Ovary (tissue), 10 donors: ENCODE measurements at places on chromosomes 16 and 17.

DNA sequence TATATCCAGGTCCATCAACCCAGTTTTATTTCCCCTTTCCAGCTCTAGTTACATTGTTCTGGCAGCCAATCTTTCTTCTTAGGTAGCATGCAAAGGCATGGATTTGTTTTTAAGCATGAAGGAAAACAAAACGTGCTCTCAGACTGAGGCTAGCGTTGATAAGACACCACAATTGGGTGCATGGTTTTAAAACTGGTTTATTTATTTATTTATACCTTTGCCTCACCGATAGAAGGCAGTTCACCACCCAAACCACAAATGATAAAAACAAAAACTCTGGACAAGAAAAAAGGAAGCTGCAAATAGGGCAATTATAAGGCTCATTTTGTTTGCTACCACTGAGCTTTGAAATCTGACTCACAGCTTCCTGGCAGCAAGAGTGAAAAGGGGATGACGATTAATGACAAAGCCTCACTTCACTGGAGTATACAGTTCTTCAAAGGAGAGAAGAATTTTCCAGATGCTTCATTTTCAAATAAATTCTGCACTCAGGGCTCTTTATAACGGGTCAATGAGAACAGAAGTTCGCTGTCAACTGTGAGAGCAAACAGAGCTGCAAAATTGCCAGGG is 278.4 kb upstream of the IRX5 start:
- no peak for DNase-seq

DNA sequence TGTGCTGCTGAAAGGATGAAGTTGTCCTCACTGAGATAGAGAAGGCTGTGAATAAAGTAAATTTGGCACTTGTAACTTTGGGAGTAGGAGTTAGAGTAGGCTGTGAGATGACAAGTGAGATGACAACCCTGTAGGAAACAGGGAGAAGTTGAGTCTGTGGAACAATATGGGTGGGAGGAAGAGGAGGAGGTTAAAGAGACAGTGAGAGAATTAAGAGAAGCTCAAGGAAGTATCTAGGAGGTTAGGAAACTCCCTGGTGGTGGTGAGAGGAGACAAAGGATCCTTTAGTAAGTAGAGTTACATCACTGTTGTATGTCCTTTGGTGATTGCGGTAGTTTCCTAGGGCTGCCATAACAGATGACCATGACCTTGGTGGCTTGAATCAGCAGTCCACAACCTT is 10.7 kb upstream of the HSD17B2 start:
- DNase-seq, result no peak

- DNase-seq, result peak; percentile 91
Measured at GRCh38 chr17:76529224-76530094, 8.1 kb downstream of the CYGB start.

DNA sequence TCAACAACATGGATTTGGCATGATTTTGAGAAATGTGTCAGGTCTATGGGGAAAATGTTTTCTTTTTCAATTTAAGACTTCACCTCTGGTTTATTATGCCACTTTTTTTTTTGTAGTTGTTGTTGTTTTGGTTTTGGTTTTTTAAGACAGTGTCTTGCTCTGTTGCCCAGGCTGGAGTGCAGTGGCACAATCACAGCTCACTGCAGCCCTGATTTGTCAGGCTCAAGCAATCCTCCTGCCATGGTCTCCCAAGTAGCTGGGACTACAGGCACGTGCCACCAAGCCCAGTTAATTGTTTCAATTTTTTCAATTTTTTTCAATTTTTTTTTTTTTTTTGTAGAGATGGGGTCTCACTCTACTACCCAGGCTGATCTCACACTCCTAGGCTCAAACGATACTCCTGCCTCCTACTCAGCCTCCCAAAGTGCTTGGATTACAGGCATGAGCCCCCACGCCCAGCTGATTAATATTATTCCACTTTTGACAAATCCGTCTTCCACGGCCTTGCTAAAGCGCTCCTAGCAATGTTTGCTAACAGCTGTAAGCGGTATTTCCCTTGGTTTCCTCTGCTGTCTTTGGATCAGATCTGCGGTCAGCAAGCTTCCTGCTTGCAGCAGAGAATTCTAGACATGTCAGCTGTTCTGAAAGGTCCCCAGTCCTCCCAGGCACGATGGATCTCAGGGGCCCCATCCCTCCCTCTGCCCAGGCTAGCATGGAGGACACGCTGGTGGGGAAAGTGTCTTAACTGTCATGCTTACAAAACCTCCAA is 7.0 kb upstream of the MILR1 start:
- no peak for DNase-seq

GRCh38 chr16:89172171-89172527 is 601 bp downstream of the CDH15 start:
- DNase-seq, result no peak

- peak; percentile 92 for DNase-seq
Measured at GRCh38 chr16:81265658-81266451, 27.4 kb downstream of the BCO1 start.

DNA sequence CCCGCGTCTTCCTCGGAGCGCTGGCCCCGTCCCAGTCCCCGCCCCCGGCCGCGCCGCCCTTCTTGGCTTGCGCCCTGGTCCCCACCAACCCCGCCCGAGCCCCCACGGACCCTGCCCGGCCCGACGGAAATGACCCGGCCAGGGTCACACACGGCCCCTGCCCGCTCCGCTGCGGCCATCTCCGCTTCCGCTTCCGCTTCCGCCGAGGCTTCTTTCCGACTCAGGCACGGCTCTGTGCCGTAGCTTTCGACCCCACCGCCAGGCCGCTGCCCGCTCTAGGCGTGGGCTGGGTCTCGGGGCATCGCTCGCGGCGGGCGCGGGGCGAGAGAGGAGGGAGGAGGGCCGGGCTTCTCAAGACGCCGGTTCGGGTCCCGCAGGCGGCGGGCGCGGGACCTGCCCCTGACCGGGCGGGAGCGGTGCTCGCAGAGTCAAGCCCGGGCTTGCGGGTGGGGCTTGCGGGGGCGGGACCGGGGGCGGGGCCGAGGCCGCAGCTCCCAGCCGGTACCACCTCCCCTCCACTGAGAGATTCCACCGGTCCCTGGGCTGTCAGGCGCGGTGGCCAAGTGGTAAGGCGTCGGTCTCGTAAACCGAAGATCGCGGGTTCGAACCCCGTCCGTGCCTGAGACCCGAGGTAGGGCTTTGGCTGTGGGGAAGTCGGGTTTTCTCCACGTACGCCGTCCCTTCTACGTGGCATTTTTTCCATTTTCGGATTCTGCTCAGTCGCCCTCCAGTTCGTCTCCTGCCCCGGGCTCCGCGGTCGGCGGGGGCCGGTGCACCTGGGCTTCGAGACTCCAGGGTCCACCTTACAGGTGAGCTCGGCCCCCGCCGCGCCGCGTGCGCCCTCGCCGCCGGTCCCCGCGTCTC is 158.3 kb downstream of the RAB11FIP4 start:
- peak; percentile 93 for DNase-seq

DNA sequence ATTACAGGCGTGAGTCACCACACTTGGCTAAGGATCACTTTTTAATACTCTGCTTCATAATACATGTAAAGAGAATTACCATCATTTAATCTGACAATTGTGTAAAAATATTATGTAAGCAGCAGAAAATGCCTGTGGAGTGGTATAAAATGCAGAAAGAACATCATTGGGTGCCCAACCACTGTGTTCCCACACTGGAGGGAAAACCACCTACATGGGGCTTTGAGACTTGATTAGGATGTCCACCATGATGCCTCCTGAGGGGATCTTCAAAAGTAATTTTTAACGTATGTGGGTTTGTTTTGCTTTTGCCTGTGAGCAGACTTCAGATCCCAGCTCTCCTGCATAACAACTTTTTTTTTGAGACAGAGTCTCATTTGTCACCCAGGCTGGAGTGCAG is 18.8 kb downstream of the CFAP97D1 start:
- no peak for DNase-seq

GRCh38 chr17:59851439-59852375 is 41.0 kb downstream of the TUBD1 start:
- DNase-seq, result peak; percentile 78

DNA sequence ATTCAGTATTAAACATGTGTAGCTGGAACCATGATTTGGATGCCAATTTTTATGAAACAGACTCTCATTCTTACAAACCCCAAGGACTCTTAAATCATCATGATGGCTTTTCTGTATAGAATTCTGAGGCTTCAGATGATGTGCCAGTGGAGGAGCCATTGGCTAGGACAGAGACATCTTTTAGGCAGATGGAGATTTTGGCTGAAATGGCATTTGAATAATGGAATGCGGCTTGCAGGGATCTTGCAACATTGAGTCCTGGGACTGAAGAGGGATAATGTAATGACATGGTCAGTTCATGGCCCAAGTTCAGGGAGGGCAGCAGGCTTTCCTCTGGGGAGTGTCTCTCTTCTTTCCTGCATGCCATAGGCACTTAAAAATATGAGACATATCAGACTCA is 172.4 kb downstream of the ABCA8 start:
- no peak for DNase-seq

- DNase-seq, result no peak
Measured at GRCh38 chr16:68078701-68079375, 6.3 kb upstream of the NFATC3 start.

DNA sequence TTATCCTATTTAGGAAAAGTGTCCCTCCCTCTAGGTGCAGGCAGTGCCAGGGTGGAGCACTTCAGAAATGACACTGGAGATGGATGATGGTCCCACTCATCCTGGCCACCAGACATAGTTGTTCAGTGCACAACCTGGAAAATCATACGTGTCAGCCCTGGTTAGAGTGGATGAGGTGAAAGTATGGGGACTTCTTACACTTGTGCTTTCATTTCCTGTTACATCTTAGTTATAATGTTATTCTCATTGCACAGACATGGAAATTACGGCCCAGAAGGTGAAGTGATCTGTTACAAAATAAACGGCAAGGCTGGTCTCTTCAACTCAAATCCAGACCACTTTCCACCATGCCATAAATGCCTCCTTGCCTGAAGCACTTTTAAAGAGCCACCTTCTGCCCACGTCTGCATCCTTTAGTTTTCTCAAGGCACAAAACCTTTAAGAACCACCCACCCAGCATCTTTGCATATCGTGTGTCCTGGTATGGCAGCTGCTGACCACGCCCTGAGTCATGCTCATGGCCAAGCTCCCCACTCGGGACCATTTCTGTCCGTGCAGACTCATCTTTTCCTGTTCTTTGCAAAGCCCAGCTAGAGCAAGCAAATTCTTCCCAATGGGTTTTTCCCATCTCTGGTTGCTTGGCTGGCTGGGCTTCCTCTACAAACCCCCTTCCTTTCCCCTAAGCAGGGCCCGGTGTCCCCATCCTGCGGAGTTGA is 22.4 kb downstream of the TBC1D3B start:
- no peak for DNase-seq

- DNase-seq, result no peak
Measured at GRCh38 chr16:29744541-29745101, 1.2 kb downstream of the C16orf54 start.

GRCh38 chr17:75610103-75610984 is 22.7 kb downstream of the MYO15B start:
- no peak for DNase-seq

DNA sequence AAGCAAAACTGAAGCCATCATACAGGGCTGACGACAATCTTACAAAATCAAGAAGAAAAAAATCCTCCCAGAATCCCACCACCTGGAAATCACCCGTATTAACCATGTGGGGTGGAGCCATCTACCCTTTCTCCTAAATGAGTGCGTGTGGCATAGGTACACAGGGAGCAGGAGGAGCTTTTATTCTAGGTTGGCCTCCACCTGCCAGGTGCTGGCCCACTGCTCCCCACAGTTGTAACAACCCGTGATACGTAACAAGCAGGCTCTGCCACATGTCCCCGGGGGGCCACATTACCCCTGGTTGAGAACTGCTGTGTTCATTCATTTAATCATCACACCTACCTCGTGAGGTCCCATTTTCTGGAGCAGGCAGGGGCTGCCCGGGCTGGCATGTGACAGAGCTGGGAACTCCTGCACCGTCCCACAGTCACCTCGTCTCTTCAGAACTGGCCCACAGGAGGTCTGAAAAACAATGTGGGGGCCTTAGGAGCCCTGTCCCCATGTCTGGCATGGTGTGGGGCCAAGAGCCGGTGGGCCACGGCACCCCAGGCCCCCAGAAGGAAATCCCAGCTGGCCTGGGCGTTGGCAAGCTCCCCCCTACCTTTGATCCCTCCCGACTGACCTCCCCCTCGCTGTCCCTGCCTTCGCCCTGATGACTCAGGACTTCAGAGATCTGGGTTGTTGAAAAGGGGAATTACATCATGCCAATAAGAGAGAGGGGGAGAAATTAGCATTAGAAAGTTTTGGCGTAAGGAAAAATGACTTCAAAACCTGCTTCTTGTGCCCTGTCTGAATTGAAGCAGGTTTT is 12.9 kb downstream of the CMIP start:
- DNase-seq, result peak; percentile 39

GRCh38 chr16:1532771-1533170 is 695 bp upstream of the TMEM204 start:
- DNase-seq, result no peak

DNA sequence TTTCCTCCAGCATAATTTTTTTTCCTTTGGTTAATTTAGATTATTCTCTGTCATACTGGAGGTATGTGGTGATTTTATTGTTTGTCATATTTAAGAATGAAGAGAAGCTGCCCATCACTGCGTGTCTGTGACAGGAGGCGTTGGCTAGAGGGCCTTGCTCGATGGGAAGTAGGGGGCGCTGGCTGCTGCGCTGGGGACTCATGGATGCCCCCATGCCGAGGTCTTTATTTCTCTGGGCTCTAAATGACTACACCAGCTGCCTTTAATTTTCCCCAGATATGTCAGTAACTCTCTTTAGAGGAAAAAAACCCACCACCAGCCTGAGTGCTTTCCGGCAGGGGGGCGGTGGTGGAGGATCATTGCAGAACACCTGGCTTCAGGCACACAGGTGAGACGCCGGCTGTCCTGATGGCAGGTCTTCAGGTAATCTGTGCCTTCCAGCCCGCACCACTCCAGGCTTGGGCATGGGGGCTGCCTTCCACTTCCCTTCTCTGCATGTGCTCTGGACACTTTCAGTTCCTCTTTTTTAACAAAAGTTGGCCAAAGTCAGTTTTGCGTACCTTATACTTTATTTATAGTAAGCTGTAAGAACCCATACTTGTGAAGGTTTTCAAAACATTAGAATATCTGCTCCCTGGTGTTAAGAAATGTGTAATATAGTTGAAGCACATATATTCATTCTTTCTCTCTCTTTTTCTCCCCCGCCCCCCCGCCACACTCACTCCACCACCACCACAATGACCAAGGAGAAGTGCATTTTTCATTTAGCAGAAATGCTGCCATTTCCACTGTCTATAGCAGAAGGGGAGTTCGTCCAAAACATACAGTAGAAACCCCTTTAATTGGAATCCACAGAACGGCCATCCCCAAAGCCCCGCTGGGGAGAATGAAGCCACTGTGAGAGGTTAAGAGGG is 192.7 kb downstream of the RPTOR start:
- DNase-seq, result no peak

- DNase-seq, result no peak
Measured at GRCh38 chr17:78997881-78998280, 11.7 kb downstream of the CANT1 start.

- no peak for DNase-seq
Measured at GRCh38 chr16:54407596-54407995, 121.0 kb upstream of the IRX3 start.
